Activated T-helper 17 cell treated with anti-CD3 and anti-CD28 coated beads, Interleukin-2, amount 50 U/mL, for 72 hours (primary cell): ENCODE measurements at places on chromosomes 2 and 18. TPM values are rescaled to one million over a fixed set of nuclear protein-coding genes. Genes with fewer than 3 reads are reported as not detected.

The CAPN14 gene
- 0.67 TPM for total RNA-seq

DNA sequence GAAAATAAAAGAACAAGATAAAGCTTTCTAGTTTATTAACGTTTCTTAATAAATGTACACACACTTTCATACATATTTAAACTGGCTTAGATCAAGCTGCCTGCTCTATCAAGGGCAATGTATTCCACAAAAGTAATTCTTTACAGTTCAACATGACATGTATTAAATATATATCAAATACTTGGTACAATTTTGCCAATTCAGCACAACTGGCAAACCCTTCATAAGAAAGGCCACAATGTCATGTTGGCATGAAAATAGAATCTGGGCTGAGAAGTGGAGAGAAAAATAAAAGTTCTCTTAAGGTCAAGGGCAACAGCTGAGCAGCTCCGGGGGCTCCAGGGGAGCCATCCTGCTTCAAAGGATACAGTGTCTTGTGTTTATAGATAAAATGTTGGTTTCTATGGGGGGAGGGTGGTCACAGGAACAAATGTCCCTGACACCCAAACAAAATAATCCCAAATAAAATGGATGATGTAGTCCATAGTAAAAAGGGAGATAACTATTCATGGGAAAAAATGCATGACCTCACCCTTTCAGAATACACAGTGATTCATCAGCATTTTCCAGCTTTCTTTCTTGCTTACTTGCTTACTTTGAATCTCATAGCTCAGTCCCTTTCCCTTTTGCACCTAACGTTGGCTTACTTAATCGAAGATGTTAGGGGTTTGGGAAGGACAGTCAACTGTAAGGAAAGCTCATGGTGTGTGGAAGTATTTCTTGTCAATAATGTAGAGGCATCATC lies 494.9 kb downstream of the NYAP2 start:
- ATAC-seq, result no peak

DNA sequence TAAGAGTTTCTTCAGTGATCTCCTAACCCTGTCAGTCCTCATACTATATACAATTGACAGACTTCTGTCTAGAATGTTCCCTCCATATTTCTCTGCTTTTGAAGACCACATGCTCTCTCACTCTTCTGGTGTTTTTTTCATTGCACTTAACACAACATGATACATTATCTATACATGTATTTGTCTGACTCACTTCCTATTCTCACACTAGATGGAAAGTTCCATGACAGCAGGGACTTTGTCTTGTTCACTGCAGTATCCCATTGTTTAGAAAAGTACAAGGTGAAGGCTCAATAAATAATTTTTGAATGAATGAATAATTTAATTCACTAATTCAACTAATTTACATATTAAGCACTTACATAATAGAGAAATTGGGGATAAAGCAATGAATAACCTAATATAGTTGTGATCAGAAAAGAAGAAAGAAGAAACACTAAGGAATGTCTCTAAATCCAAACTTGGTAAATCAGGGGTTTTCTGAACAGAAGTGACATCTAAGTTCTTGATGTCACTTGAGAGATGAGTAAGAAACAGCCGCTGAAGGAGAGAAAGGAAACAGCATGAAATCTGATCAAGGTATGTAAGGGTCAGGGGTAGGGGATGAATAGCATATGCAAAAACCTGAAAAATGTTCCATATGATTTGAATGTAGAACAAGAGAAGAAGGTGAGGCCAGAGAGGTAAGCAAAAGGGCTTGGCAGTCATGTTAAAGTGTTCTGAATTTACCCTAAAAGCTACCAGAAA lies 42.4 kb downstream of the MBD2 start:
- ATAC-seq, result peak; percentile 85

DNA sequence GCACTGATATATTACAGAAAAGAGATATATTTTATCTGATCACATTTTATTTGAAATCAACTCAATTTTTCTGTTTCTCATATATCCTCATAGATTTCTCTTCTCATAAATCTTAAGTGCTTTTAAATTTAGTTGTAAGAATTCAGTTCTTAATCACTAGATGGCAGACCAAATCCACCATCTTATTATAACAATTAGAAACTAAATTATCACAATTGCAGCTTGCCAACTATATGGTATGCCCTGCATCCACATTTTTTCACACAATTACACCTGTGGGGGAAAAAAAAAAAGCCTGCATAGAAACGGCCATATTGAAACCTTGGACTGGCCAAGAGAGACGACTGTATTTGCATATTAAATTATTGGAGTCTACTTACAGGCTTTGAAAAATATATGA lies 64.4 kb downstream of the COL5A2 start:
- ATAC-seq, result no peak

GRCh38 chr2:239602290-239603282 lies 201.8 kb upstream of the HDAC4 start:
- peak; percentile 74 for ATAC-seq

DNA sequence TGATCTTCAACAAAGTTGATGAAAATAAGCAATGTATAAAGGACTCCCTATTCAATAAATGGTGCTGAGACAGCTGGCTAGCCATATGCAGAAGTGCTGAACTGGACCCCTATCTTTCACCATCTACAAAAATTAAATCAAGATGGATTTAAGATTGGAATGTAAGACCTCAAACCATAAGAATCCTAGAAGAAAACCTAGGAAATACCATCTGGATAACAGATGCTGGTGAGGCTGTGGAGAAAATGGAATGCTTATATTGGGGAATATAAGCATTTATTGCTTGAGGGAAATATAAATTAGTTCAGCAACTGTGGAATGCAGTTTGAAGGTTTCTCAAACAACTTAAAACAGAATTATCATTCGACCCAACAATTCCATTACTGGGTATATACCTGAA lies 89.6 kb downstream of the GCA start:
- ATAC-seq, result no peak

DNA sequence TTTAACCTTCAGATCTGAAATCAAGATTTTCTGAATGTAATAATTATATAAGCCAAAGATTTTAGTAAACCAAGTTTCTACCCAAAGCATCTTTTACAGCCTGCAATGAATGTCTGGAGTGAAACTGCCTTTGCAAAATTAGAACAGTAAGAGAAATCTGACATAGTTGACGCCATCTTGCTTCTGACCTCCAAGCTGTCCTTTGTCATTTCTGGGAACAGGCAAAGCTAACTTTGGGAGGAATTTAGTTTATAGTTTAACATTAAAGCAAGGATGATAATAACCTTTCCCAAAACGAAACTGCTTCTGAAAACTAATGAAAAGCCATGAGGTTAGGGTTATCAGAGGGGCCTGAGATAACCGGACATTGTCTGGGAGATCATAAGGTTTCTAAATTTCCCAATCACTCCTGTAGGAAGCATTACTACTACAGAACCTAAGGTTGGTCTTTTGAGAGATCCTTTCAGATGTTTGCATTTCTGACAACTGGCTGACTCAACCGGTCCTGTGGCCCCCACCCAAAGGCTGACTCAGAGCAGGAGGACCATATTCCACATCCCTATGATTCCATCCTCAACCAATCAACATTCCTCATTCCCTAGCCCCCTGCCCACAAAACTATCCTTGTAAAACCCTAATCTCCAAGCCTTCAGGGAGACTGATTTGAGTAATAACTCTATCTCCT lies 124.5 kb downstream of the TMEM131 start:
- ATAC-seq, result no peak
